ENCODE measurements at places on chromosomes 3 and 15. TPM values are rescaled to one million over a fixed set of nuclear protein-coding genes. Genes with fewer than 3 reads are reported as not detected.
A peak's percentile ranks its signal among the peaks of the same experiment; 100 is the strongest.

The DPPA2 gene
- total RNA-seq: not detected

The BNIP2 gene
- 76.4 TPM for total RNA-seq

The GP5 gene
- 0.80 TPM for total RNA-seq

The BDH1 gene
- total RNA-seq: 71.0 TPM

DNA sequence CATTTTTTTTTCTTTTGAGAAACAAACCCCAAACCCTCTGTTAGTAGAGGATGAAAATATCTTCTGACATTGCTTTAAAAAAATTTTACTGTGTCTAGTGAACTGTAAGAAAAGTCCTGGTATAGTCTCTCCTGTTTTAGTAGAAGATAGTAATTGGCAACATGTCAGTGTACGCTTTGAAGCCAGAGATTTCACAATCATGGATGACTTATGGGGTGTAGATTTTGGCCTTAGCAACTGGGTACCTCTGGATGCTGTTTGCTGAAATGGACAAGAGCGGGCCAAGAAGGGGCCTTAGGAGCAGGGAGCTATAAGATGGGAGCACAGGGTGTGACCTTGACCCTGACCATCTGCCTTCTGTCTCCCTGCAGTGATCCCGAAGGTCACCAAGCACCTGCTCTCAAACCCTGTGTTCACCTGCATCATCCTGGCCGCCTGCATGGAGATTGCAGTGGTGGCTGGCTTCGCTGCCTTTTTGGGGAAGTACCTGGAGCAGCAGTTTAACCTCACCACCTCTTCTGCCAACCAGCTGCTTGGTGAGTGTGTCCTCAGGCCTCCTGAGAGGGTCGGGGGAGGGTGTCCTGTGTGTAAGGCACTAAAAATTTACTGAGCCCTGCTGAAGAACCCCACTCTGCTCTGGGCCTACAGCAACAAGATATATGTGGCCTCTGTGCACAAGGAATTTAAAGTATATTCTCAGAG is 266.7 kb downstream of the SLCO3A1 start:
- no peak for DNase-seq

- no peak for DNase-seq
Observed at GRCh38 chr3:59540696-59541095, 490.9 kb upstream of the CFAP20DC start.

- no peak for DNase-seq
Observed at GRCh38 chr15:97977734-97978133, 17.2 kb downstream of the ARRDC4 start.

- no peak for DNase-seq
Observed at GRCh38 chr3:172101107-172101506, 61.7 kb downstream of the FNDC3B start.

GRCh38 chr15:29285386-29285785 is 15.8 kb upstream of the NSMCE3 start:
- no peak for DNase-seq

DNA sequence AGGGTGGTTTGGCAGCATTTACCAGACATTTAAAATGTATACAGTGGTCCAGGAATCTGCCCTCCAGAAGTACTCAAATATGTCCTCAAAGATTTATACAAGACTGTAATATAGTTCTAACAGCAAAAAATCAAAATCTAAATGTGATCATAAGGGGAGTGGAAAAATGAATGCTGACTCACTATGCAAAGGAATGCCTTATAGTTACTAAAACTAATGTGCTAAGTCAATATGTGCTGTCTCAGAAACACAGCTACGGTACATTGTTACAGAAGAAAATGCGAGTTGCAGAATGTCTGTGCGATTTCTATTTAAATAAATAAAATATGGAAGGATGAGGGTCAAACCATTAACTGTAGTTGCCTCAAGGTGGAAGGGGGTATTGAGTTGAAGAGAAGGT is 230.1 kb upstream of the UBE2E1 start:
- DNase-seq: no peak

DNA sequence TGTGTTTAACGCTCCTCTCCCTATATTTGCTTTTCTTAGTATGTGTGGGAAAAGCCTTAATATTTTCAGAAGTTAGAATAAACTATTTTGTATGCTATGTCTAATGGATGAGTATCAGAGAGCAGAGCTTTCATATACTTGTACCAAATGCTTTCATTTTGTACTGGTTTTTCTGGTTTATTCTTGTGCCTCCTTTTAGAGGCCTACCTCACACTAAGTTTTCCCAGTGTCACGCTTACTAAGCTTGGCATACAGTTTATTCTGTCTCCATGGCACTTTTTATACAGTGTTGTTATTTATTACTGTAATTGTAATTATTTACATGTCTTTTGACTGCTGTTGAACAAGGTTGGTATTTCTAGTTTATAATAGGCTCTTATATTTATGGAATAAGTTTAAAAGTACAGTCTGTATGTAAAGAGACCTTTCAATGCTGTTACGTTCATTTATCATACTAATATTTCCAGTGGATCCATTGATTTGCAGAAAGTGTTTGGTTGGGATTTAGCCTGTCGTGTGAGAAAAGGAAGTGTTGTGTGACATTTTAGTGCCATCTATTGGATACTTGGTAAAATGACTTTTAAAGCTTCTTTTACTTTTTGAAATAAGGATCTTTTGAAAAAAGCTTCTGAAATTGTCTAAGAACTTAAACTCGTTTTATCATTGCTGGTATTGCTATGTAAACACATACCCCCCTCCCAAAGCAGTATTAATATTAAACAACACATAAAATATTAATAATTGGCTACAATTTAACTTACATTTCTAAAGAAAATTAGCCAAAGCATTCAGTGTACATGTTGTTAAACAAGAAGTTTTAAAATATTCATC is 5.2 kb upstream of the EBLN2 start:
- DNase-seq: no peak

DNA sequence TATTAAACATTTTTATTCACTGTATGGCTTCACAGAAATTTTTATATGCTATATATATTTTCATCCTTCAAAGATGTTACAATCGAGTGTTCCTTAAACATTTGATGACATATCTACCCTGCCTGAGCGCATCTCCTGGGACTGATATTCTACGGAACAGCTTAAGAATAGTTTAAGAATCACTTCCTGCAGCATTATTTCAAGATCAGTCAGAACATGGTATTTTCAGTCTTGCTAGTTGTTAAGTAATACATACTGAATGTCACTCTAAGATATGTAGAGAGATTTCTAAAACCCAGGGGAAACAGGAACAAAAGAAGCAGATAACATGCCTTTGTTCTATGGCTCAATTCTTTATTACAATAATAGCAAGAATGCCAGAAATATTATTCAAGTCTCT is 8.7 kb downstream of the COL8A1 start:
- no peak for DNase-seq

DNA sequence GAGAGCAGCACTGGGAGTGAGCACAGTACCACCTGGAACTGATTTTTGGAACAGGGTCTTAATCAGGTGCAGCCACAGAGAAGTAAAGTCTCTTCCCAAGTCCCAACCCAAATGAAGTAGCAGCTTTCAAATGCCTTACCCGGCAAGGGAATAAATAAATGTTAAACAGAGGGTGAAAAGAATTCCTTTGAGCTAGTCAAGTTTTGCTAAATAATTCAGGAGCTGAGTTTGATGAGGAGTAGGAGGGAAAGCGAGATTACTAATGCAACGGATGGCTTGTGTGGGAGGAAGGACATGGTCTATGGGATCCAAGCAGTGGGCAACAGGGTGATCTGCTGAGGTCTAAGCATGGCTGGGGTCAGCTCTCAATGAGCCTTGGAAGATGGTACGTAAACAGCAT is 204.5 kb upstream of the ST8SIA2 start:
- no peak for DNase-seq

GRCh38 chr3:4722103-4722502 is 229.0 kb downstream of the ITPR1 start:
- peak; percentile 24 for DNase-seq

All from activated naive CD8-positive, alpha-beta T cell treated with anti-CD3 and anti-CD28 coated beads for 36 hours (primary cell).